Cortex of kidney (tissue), 1 donor: ENCODE measurements at places on chromosomes 2 and 18.

DNA sequence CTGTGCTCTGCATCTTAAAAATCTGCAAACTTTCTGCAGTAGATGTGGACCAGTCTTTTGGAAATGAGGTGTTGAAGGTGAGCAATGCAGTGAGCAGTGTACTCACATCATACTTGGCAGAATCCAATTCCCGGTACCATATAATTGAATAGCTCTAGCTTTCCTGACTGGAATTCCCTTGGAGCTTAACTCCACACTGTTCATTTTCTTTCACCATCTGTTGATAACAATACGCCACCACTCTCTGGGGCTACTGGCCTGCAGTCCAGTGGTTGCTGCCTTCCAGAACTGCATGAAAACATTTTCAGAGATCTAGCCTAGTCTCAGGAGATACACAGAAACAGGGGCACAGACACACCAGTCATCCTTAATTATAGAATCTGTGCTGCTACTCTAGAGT is 820.0 kb upstream of the NXPH2 start:
- no peak for DNase-seq

GRCh38 chr2:39852831-39853230 is 73.8 kb upstream of the THUMPD2 start:
- no peak for DNase-seq

DNA sequence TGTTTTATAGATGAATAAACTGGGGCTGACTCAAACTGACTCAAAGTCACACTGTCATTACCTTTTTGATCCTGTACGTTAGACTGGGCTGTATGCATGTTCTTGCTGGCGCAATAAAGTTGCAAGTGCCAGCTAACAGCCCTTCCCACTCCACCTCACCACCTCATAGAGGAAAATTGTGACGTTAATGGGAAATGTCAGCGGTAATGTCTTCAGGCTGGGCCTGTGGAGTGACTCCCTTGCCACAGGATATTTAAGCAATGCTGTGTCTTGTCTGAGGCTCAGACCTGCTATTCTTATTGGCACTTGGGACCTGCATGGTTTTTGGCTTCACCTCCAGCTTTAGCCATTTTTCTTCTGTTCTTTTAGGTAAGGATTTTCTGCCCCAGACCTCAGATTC is 25.2 kb upstream of the CASP10 start:
- no peak for DNase-seq

GRCh38 chr2:42569883-42570282 is 1.5 kb downstream of the MTA3 start:
- no peak for DNase-seq

GRCh38 chr2:49355611-49356010 is 201.3 kb upstream of the FSHR start:
- DNase-seq = no peak

DNA sequence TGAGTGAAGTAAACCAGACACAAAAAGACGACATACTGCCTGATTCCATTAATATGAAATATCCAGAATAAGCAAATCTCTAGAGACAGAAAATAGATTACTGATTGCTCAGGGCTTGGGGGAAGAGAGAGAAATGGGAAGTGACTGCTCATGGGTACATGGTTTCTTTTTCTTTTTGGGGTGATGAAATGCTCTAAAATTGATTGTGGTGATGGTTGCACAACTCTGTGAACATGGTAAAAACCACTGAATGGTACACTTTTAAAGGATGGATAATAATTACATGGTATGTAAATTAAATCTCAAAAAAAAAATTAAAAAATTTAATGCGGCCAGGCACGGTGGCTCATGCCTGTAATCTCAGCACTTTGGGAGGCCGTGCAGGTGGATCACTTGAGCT is 39.3 kb downstream of the RPL31 start:
- DNase-seq = no peak

GRCh38 chr18:28792404-28793086 is 615.6 kb upstream of the CDH2 start:
- DNase-seq = no peak

DNA sequence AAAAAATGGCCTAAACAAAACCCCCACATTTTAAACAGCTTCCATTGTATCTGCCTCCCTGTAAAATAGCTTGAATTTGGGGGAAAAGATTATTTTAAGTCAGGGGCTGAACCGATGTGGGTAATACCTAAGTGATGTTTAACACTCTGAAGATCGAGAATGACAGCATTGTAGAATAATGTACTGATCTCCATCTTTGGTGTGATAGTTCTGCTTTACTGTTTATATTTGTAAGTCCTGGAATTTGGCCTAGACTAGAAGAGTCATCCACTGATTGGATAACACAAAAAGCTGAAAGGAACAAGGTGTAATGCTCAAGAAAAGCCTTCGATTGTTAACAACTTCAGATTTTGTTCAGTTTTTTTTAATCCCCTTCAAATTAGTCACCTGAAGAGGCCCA is 53.8 kb upstream of the CCDC68 start:
- no peak for DNase-seq

DNA sequence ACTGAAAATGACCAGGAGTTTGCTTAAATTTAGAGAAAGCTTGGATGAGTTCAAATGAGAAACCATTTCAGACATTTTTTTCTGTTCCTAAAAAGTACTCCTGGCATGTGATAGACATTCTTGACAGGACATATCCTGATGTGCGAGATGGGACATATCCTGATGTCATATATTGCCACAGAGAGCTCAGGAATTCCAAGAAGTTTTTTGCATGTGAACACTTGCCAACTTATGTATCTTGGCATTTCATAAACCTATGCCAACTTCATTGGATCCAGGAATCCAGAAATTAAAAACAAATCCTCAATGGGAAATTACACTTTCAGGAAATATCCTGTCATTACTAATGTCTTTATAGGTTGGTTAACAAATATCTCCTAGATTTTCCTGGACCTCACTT is 2.9 kb upstream of the SERPINB3 start:
- no peak for DNase-seq

- no peak for DNase-seq
Observed at GRCh38 chr18:74950479-74950878, 258.5 kb downstream of the PTGR3 start.

GRCh38 chr18:54235871-54236270 is 11.4 kb upstream of the MBD2 start:
- DNase-seq = no peak

- DNase-seq = no peak
Observed at GRCh38 chr18:48781988-48782363, 168.8 kb downstream of the SMAD7 start.

DNA sequence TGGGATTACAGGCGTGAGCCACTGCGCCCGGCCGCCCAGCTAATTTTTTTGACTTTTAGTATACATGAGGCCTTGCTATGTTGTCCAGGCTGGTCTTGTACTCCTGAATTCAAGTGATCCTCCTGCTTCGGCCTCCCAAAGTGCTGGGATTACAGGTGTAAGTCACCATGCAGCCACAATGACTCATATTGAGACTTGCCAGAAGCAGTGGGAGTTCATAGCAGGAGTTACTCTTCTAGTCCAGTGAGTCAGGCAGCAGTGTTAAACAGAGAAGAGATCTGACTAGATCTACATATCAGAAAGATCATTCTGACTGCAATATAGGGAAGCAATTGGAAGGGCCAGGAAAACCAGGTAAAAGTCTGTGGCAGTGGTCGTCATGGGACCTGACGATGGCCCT is 1.5 kb upstream of the FLACC1 start:
- no peak for DNase-seq

DNA sequence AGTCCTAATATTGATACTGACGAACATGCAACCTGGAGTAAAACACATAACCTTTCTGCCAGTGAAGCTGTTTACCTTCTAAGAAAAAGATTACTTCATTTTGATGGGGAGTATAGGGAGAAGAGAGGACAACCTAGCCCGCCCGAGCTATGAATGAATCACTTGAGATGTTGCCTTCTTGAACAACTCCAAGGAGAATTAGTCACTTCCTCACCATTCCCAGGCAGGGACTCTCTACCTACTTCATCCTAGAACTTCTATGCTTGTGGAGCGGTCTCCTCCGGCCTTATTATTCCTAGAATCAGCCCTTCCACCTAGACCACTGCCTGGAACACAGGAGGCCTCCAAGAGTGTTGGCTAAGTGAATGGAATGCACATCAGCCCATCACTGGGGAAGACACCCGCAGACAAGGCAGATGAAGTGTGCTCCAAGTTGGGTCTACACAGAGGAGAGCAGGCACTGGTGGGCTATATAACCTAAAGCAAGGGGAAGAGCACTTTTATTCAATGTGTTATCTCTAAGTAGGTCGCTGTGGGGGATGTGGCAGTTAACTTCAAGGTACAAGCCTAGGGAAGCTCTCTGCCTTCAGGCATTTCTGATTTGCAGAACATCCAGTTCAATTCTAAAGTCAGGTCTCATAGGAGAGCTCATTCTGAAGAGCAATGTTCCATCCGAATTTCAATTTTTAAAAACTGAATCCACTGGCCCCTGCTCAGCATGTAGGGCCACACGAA is 57.4 kb downstream of the STK39 start:
- DNase-seq = no peak

GRCh38 chr18:8741532-8741931 is 36.2 kb downstream of the MTCL1 start:
- DNase-seq = no peak

DNA sequence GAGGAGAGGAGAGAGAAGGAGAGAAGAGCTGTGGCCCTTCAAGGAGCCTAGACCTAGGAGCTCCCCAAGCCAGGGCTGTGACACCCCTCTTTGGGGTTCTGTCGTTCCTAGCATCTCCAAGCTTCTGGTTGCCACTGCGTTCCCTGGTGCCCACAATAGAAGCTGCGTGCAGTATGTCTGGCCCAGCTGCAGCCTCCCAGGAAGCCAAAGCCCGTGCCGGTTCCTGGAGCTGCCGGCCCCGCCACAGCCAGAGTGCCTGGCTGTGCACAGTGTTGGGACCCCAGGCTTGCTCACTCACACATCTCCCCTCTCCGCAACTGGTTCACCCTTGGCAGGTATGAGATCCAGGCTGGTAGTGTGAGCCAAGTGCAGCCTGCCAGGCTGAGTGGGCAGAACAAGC is 367.7 kb upstream of the MC4R start:
- no peak for DNase-seq

DNA sequence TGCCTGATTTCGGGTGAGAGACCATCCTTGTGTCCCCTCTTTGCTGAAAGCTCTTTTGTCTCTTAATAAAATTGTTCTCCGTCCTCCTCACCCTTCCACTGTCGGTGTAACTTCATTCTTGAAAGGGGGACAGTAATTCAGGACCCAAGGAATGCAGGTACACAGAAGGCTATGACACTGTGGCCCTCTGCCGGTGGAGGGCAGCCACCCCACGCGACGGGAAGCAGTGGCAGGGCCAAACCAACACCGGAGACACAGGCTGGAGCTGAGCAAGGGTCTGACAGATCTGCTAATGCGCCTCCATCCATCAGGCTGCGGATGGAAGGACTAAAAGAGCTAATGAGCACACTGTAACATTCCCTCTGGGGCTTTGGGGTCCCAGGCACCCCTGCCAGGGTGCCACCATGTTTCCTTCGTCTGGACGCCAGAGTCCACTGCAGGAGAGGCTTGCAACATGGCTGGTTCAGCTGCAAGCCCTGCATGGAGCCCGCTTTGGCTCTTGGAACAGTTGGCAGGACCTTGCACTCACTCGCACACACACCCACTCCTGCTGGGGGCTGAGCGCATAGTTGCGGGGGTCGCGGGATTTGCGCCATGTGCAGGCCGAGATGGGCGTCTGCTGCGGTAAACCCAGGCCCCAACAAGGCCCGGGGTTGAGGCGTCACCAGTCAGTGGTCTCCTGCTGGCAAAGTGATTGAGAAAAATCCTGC is 544.1 kb upstream of the CDH7 start:
- no peak for DNase-seq

GRCh38 chr2:71851094-71851750 is 296.4 kb downstream of the CYP26B1 start:
- DNase-seq = no peak
